ENCODE measurements at places on chromosomes 11 and 22.

GRCh38 chr11:70541176-70541575 lies 142.8 kb downstream of the CTTN start:
- DNase-seq = no peak

DNA sequence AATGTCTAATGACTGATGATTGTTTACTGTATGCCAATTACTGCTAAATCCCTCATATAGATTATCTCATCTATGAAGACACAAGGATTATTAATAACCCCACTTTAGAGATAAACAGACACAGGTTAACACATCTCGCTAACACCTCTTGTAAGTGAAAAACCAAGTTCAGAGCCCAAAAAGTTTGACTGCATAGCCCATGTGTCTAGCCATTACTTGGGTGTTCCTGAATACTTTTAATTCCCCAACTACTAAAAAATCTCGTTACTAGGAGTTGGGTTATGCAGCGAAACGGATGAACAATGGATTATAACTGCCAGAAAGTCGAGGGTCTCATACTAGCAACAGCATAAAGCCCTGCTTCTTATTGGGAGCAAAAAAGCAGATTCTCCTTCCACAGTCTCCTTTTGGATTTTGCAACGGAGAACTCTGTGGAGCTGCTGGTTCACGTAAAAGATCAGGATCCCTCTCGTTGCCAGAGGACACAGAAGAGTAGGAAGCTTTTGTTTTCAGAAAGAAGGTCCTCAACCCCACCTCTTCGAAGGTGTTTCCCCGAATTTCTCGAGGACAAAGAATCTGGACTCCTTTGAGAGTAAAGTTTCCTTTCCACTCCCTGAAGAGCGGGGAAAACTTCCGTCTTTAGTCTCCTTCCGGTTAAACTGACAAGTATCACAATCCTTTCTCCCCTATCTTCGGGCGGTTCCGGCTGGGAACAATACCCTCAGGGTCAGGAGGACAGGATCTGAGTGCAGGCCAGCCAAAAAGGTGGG lies 979 bp downstream of the ZBED5 start:
- peak; percentile 36 for DNase-seq

GRCh38 chr11:104841973-104842525 lies 56.2 kb downstream of the CASP12 start:
- DNase-seq = no peak

- DNase-seq = no peak
Observed at GRCh38 chr22:43978558-43978957, 23.3 kb downstream of the SAMM50 start.
